ENCODE measurements at places on chromosomes 4 and X.

DNA sequence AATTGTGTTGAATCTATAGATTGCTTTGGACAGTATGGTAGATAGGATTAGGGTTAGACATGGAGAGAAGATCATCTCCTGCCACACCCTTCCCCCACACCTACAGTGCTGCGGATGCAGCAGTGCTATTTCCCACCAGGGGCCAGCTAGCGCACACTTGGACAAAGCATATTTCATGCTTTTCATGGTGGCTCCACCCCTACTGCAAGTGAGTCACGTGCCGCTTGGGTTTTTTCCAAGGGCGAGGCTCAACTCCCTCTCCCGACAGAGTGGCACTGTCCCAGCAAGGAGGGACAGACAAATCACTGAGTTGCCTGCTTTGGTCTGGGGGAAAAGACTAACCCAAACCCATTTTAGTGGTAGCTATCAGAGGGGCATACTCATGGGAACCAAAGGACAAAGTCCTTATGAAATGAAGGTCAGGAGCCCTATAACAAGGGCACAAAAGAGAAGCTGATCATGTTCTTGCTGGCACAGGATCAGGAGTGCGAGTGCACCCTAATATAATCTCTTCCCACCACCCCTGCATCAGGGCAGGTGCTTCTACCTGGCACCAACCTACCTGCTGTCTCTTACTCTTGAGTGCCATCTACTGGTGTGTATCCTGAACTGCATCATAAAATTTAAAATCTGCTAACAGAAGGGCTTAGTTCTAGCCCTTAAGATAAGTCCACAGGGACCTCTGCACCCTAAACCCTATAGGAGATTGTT, 55.1 kb upstream of the PGAM4 start:
- peak; percentile 23 for DNase-seq

DNA sequence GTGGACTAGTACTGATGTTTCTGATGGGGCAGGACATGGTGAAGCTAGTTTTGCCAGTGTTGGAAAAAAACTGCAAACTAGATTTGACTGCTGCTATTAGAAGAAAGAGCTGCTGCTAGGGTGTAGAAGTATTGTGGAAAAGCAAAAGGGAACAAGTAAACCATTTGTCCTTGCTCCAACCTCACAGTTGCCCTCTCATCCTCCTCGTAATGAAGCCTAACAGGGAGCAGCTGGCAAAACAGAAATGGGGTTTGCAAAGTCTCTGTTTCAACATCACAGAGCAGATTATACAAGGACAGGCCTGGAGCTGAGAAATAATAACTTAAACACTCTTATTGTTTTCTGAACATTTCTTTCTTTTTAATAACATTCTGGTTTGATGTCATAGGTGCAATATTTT, 346.2 kb downstream of the MAGEB5 start:
- no peak for DNase-seq

- DNase-seq: no peak
Observed at GRCh38 chr4:168832763-168833575, 177.1 kb downstream of the CBR4 start.

DNA sequence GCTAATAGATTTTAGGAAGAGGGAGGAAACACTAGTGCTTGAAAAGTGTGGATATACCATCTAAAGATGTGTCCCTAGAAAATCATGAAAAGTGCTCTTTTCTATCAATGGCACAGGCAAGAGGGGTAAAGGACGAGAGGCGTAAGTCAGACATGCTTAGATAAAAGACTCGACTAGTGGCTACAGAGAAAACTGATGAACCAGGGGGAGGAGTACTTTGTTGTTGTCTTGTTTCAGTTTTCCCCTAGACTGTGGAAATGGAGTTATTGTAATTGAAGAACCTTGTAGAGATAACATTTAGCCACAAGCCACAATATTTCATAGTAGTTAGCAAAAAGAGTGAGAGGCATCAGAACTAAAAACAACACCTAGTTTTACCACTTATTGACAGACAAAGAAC, 21.4 kb downstream of the GALNTL6 start:
- no peak for DNase-seq

Data from T-cell (primary cell).